ENCODE measurements at places on chromosomes 4 and X. TPM values are rescaled to one million over a fixed set of nuclear protein-coding genes. Genes with fewer than 3 reads are reported as not detected.

The PDZD4 gene
- 11.6 TPM for total RNA-seq

The TMEM144 gene
- 22.6 TPM for total RNA-seq

The PRR32 gene
- total RNA-seq: not detected

The APOO gene
- 1.5 TPM for total RNA-seq

The GPM6B gene
- 23.7 TPM for total RNA-seq

The SATL1 gene
- total RNA-seq: not detected

The ETNPPL gene
- total RNA-seq: not detected

The DDIT4L gene
- 1.6 TPM for total RNA-seq

The SGMS2 gene
- 119 TPM for total RNA-seq

The USP17L12 gene
- not detected for total RNA-seq

The MRFAP1 gene
- total RNA-seq: 131 TPM

The SRPK3 gene
- 4.9 TPM for total RNA-seq

The CHRDL1 gene
- 16.8 TPM for total RNA-seq

The TMEM156 gene
- total RNA-seq: not detected

The FGA gene
- total RNA-seq: not detected

The RIPPLY1 gene
- total RNA-seq: not detected

Data from thoracic aorta (tissue), 2 donors.